ENCODE measurements at places on chromosomes 2 and 18.

DNA sequence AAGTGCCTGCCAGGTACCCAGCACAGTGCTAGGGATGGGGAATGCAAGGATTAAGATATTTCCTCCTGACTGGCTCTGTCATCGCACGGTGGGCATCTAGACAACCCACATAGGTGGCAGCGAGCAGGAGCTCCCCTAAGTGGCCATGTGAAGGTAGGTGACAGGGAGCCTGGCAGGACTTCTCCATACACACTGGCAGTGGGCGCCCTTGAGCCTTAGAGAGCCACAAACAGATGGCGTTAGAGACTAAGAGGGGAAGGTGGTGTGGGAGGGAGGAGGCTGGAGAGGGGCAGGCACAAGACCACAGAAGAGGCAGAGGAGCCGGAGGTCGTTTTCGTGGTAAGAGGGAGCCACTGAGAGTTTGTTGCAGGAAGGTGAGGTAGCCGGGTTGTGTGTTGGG lies 15.2 kb downstream of the PRELID3A start:
- DNase-seq, result no peak

GRCh38 chr2:33706410-33706809 lies 107.3 kb upstream of the FAM98A start:
- no peak for DNase-seq

DNA sequence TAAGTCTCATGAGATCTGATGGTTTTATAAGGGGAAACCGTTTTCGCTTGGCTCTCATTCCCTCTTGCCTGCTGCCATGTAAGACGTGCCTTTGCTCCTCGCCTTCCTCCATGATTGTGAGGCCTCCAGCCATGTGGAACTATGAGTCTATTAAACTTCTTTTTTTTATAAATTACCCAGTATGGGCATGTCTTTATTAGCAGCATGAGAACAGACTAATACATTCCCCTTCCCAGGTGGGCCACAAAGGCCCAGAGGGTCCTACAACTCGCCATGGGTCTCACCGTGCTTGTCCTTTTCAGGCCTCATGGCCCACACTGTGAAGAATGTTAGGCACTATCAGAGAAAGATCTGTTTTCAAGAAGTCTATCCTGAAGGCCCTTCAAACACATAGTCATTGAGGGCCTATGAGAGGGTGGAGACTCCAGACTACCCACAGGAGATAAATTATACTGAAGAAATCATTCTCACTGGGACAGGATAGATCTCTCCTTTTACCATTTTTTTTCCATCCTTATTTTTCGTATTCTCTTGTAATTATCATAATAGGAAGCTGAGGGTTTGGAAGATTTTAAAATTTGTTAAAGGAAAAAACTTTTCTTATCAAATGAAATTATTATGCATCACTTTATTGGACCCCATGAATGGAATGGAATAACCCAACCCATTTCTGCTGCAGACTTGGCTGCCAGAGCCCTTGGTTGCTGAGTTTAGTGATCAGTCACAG lies 91.0 kb upstream of the MSH2 start:
- no peak for DNase-seq

DNA sequence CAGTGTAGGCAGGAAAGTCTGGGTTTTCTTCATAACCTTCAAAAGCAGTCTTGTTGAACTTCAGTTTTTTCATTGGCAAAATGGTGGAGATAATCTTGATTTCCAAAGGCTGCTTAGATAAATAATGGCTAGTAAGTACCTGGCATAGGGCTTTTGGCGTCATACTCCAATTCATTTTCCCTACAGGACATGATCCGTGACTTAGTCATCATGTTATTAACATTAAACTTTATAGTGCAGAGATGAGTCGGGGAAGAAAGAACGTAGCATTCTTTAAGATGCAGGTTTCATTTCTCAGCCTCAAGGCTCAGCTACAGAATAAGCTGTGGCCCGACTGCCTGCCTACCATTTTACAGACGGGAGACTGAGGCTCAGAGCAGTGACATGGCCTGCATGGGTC lies 64.0 kb downstream of the RALBP1 start:
- DNase-seq, result no peak

DNA sequence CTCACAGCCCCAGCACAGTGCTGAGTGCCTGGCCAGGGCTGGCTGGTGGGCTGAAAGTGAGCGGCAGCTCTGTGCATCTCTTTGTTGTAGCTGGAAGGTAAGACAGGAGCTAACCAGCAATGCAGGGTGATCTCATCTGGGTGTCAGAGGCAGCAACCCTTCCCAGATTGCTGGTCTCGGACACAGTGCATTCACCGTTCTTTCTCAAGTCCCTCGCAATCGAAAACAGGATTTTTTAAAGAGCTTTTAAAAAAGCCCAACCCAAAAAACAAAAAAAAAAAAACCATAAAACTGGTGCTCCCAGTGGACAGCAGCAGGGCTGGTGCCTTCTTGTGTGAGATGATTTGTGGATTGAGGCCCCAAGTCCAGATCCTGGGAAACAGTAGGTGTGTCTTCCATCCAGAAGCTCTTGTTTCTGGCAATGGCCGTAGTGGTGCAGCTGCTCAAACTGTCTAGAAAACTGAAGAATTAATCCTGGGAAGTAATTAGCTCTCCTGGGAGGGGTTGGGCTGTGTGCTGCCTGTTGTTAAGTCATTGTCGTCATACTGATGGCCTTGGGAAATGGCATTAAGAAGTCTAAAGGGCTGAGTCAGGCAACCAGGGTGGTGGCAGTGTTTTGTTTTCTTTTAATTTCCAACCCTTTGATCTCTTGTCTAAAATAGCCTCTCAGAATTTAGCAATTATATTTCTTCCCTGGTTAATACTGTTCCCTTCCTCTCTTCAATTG lies 156.7 kb downstream of the KLHL29 start:
- DNase-seq, result no peak

DNA sequence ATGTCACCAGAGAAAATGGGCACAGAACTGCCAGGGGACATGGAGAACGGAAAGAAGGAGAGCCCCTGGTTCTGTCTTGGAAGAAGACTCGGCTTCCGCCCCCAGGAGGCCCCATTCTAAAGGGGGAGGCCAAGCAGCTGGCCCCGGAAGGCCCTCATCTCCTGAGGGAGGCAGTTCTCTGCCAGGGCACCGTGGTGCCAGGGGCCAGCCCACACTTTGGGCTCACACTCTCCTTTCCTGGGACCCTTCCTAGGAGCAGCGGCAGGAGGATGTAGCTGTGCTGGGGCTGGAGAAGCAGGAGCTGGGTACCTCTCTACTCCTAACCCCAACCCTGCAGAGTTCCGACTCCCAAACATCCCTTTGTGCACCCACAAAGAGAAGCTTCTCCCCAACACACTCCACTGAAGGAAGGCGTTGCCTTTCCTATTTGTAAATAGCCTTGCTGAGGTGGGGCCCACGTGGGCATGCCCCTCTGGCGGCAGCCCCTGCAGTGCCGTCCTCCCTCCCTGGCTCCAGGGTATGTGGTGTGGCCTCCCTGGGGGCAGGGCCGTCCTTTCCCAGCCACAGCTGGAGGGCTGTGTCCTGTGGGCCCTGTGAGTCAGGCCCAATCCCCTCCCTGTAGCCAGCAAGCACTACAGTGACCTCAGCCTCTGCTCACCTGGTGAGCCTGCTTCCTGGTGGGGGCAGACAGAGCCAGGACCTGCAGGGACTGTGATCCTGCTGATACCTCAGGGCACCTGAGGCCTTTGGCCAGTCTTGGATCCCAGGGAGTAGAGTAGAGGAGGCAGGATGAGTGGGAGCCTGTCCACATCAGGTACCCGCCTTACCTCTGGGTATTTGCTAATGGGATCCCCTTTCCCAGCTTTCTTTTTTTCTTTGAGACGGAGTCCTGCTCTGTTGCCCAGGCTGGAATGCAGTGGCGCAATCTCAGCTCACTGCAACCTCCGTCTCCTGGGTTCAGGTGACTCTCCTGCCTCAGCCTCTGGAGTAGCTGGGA lies 26.6 kb downstream of the ZFP36L2 start:
- DNase-seq, result no peak

GRCh38 chr2:74939919-74940812 lies 18.3 kb upstream of the POLE4 start:
- DNase-seq, result no peak

GRCh38 chr2:235418918-235419317 lies 74.9 kb upstream of the AGAP1 start:
- DNase-seq, result no peak

- no peak for DNase-seq
Measured at GRCh38 chr18:49020129-49020528, 69.4 kb upstream of the SMAD7 start.

DNA sequence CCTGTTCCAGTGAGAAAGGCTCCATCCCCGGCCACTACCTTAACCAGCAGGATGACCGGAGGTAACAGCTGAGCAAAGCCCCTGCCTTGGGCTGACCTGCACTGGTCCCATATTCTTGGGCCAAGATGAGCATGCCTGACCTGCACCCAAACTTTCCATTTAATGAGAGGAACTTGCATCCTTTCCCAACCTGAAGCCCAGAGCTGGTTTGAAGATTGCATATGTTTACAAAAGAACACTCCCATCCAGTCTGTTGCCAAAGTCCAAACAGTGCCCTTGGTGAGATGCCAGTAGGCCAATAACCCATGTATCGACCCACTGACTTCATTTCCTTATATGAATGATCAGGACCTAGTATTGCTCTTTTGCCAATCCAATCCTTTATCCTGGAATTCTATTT lies 5.5 kb upstream of the NPAS2 start:
- no peak for DNase-seq

GRCh38 chr2:197839856-197840255 lies 35.5 kb downstream of the PLCL1 start:
- no peak for DNase-seq

GRCh38 chr2:158187908-158188307 lies 86.2 kb downstream of the UPP2 start:
- no peak for DNase-seq

DNA sequence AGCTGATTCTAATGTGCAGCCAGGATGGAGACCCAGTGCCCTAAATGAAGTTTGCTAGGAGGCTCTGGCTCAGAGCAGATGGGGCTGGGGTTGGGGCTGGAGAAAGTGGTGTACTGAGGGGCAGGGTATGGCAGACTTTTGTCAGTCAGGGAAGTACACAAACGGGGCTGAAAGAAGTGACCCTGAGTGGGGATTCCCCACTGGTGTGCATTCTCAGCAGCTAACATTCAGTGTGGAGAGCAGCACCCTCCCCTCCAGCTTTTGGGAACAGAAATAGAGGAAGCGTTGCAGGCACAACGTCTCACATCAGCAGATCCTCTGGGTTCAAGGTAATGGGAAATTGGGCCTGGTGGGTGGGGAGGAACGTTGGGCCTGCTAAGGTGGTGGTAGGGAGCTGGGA lies 89.1 kb upstream of the GCFC2 start:
- DNase-seq, result no peak

- peak; percentile 55 for DNase-seq
Measured at GRCh38 chr2:148887350-148888002, 12.4 kb downstream of the KIF5C start.

- no peak for DNase-seq
Measured at GRCh38 chr2:191888400-191889166, 41.7 kb upstream of the CAVIN2 start.

DNA sequence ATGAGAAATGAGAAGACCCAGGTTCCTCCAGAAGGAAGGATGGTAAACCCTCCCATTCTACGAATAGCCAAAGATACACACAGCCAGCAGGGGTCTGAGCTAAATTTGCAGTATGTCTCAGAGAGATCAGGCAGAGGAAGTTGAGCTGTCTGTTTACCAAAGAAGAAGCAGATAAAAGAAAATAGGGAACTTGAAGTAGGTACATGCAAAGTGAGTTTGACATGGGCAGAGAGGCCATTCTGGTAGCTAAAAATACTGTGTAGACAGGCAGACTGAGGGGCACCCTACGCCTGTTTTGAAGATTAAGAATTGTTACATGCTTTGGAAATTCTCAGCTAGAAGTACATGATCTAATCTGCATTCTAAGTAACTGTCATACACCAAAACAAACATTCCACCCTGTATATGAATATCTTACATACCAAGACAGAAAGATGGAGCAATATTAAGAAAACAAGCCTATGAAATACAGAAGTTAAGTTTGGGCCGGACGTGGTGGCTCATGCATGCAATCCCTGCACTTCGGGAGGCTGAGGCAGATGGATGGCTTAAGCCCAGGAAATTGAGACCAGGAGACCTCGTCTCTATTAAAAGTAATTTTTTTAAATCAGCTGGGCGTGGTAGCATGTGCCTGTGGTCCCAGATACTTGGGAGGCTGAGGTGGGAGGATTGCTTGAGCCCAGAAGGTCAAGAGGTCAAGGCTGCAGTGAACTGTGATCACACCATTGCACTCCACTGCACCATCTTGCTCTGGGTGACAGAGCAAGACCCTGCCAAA lies 157.9 kb downstream of the ANKRD44 start:
- DNase-seq, result no peak

DNA sequence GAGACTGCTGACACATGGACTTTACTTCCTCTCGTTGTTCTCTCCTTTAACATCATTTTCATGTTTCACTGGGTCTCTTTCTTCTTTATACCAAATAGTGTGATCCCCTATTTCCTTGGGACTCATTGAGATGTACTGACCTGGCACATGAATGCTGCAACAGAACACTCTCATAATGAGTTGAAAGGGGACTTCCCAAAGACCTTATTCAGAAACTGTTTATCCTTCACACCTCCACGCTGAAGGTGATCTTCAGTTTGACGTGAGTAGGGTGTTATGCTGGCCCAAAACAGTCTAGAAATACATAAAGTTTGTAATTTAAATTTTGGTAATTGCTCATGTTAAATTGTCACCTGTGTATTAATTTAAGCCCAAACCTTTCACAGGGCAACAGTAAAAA lies 1096.8 kb upstream of the GYPC start:
- no peak for DNase-seq

DNA sequence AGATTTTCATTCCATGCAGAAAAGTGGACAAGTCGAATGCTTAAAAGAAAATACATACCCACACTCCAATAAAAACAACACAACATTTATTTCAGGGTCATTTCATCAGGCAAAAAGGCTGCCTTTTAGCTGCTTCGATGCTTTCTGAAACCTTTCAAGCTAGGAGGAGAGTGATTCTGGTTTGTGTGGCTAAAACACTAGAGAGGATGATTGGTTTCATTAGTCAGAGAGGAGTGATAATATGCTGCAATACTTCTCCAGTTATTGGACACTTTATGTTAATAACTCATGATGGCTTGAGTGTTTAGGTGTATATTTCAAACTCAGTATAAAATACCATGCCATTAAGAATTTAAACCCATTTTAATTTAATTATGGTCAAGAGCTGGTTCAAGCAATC lies 614.0 kb downstream of the SLC4A3 start:
- DNase-seq, result no peak

DNA sequence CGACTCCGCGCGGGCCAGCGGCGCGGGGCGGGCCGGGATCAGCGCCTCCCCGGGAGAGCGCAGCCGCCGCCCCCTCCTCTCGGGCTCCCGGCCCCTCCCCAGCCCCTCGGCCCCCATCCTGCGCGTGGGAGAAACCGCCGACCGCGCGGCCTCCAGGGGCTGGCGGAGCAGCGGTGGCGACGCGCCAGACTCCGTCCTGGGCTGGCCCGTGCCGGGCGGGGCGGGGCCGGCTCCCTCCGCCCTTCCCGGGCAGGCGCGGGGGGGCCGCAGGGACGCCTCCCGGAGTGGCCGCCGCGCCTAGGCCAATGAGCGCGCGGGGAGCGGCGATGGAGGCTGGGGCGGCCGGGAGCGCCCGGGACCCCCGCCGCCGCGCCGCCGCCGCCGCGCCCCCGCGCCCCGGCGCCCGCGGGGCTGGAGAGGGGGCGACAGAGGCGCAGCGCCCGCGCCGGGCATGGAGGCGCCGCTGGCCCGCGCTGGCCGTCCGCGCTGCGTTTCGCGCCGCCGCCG lies 49.1 kb downstream of the KCNIP3 start:
- no peak for DNase-seq
